ENCODE measurements at places on chromosomes 3 and 15.

DNA sequence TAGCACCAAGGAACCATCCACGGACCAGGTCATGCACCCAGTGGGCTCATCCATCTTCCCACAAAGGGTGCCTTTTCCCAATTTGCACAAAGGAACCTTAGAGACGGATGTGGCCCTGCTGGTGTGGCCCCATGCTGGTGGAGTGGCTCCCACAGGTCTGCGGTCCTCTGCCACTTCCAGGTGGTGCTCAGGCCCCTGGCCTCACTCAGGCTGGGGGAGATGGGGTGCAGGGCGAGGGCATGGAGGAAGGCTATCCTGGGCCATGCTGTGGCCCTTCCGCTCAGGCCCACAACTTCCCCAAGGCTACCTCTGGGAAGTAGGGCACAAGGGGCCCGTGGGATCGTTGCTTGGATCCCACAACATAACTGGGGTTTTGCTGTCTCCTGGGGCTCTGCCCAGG, 5.2 kb upstream of the SYNM start:
- no peak for DNase-seq
- peaks cover 3% of the 10 kb centered on the region for H3K4me1 ChIP-seq
- peaks cover 6% of the 10 kb centered on the region for H3K36me3 ChIP-seq
- no peak overlapping the region for H3K27ac ChIP-seq
- H3K27me3 ChIP-seq = peaks cover 58% of the 10 kb centered on the region

DNA sequence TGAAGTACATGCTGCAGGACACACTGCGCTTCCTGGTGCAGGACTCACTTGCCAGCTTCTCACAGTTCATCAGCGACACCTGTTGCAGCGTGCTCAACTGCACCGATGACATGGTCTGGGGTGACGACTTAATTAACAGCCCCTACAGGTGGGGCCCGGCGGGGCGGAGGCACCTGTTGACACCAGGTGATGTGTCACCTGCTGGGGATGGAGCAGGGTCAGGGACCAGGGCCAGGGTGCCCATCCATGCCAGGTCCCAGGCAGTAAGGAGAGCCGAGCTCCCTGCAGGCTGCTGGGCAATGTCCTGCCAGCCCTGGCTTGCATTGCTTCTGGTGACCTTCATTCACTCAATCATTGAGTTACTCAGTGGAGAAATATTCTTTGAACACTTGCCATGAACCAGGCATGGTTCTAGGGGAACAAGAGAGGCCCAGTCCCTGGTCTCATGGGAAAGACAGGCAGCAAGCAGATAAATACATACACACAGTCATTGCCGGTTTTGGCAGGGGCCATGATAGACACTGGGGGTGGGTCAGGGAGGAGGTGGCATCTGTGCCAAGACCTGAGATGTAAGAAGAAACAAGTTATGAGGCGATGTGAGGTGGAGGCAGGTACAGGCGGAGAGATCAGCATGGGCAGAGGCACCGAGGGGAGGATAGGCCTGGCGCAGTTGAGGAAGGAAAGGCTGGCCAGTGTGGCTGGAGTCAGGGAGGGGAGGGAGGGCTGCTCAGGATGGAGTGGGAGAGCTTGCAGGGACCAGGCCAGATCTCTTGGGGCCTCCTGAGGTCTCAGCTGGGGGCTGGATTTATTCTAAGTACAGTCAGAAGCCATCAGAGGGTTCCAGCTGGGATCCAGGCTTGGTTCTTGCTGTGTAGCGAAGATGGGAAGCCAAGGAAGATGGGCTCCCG, 30.8 kb downstream of the DNAH1 start:
- peaks cover 4% of the 10 kb centered on the region for H3K4me1 ChIP-seq
- no peak for DNase-seq
- H3K4me3 ChIP-seq = no peak overlapping the region
- peak overlapping the region; percentile 74 for H3K27ac ChIP-seq
- no peaks in the 10 kb centered on the region for H3K27me3 ChIP-seq

GRCh38 chr3:168878655-168879054, 782.9 kb upstream of the GOLIM4 start:
- no peaks in the 10 kb centered on the region for H3K36me3 ChIP-seq
- no peaks in the 10 kb centered on the region for H3K4me1 ChIP-seq
- H3K4me3 ChIP-seq = no peak overlapping the region
- DNase-seq = no peak
- H3K27ac ChIP-seq = no peak overlapping the region

DNA sequence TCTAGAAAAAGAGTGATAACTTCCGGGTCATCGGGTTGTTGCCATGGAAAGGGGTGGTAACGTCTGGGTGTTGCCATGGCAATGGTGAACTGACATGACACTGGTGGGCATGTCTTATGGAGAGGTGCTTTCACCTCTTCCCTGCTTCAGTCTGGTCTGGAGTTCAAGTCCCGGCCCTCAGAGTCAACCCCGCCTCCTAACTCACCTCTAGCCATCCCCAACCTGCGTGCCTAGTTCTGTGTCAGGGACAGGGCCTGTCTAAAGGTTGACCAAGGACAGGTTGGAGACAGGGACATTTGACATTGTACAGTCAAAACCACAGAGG, 96.0 kb downstream of the LSM3 start:
- H3K27me3 ChIP-seq = peaks cover 33% of the 10 kb centered on the region
- H3K36me3 ChIP-seq = no peaks in the 10 kb centered on the region
- H3K27ac ChIP-seq = no peak overlapping the region
- H3K4me1 ChIP-seq = no peaks in the 10 kb centered on the region
- no peak overlapping the region for H3K4me3 ChIP-seq
- DNase-seq = no peak

GRCh38 chr15:75830910-75831805, 12.1 kb upstream of the UBE2Q2 start:
- peaks cover 10% of the 10 kb centered on the region for H3K27me3 ChIP-seq
- no peaks in the 10 kb centered on the region for H3K36me3 ChIP-seq
- no peaks in the 10 kb centered on the region for H3K4me1 ChIP-seq

DNA sequence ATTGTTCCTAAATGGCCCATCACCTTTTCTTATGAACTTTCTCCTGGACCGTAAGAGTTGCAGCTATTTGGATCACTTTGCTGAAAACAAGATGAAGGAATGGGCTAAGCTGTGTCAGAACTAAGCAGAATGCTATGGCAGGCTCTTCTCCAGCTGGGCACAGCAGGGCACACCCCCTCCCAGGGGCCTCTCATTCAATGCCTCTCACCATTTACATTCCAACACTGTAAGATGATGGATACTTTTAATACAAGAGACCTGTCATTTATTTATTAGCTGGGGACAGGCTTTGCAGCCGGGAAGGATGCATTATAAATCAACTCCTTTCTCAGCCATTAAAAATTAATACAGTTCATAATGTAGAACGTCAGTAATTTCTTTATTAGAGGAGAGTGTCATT, 240.1 kb downstream of the NTRK3 start:
- no peaks in the 10 kb centered on the region for H3K36me3 ChIP-seq
- no peak overlapping the region for H3K4me3 ChIP-seq
- H3K27ac ChIP-seq = no peak overlapping the region
- H3K27me3 ChIP-seq = peaks cover 15% of the 10 kb centered on the region

GRCh38 chr3:138019281-138020069, 9.5 kb downstream of the CLDN18 start:
- DNase-seq = no peak
- no peaks in the 10 kb centered on the region for H3K27me3 ChIP-seq
- H3K36me3 ChIP-seq = no peaks in the 10 kb centered on the region
- H3K4me3 ChIP-seq = no peak overlapping the region
- no peak overlapping the region for H3K27ac ChIP-seq

DNA sequence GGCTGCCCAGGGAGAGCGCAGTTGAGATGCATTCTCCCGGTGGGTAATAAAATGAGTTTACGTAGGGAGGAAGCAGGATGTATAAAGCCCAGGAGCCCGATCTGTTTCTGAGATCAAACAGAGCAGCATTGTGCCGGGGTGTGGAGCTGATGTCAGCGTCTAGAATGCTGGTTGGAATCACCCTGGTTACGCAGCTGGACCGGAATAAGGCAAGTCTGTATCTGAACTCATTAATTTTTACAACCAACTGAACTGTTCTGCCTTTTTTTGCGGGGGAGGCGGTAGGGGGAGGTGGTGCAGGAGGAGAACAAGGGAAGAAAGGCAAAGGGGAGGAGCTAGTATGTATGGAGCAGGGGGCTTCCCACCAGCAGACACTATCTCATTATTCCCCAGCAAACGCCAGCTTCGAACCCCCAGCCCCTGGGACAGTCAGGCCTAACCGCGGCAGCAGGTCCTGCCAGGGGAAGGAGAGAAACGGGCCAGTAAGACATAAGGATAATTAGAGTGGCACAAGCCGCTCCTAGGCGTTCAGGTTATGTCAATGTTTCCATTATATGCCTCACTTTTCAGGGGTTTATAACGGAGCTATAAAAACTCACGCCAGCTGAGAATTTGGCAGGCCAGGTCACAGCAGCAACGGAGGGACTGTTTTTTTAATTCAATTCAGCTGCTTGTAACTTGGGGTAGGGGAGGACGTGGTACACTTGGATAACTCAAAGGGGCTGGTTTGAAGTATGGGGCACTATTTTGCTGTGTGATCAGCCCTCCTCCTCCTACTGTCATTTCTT, 175.3 kb upstream of the HES1 start:
- H3K27me3 ChIP-seq = peaks cover 75% of the 10 kb centered on the region
- H3K36me3 ChIP-seq = no peaks in the 10 kb centered on the region
- no peaks in the 10 kb centered on the region for H3K4me1 ChIP-seq
- no peak overlapping the region for H3K4me3 ChIP-seq
- DNase-seq = no peak

DNA sequence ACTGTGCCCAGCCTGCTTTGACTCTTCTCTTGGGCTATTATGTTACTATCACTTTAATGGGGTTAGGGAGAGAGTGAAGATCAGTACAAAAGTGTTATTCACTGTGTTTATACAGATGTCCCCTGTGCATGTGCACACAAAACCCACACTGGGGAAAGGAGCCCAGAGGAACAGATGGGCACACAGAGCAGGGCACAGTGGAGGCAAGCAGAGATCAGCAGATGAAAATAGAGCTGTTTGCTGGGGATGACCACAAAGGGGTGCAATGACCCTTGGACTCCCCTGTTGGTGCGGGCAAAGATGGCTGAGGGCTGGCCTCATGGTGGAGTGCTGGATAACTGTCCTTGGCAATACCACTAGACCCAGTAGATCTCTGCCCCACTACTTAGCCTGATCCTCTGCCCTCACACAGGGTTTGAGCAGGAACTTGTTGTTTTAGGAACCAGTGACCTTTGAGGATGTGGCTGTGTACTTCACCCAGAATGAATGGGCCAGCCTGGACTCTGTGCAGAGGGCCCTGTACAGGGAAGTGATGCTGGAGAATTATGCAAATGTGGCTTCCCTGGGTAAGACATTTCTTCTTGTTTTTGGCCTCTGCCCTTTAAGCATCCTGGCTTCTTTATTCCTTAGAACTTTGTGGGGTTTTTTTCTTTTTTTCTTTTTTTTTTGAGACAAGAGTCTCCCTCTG, 5.3 kb downstream of the ZNF620 start:
- no peak overlapping the region for H3K4me3 ChIP-seq
- no peak for DNase-seq
- peaks cover 8% of the 10 kb centered on the region for H3K4me1 ChIP-seq
- H3K27ac ChIP-seq = no peak overlapping the region
- H3K36me3 ChIP-seq = peaks cover 5% of the 10 kb centered on the region

- peaks cover 17% of the 10 kb centered on the region for H3K4me1 ChIP-seq
- peaks cover 3% of the 10 kb centered on the region for H3K36me3 ChIP-seq
- peak overlapping the region; percentile 90 for H3K4me3 ChIP-seq
- H3K27me3 ChIP-seq = peaks cover 17% of the 10 kb centered on the region
- H3K27ac ChIP-seq = no peak overlapping the region
Measured at GRCh38 chr15:82047453-82048400, 1.9 kb upstream of the MEX3B start.
